Lung (tissue), 17 donors: ENCODE measurements at places on chromosomes 16 and 17. TPM values are rescaled to one million over a fixed set of nuclear protein-coding genes. Genes with fewer than 3 reads are reported as not detected.

GRCh38 chr17:56656701-56657327 is 63.3 kb downstream of the NOG start:
- DNase-seq = peak; percentile 23

TMEM100 gene
- 127 TPM for polyA plus RNA-seq

DNA sequence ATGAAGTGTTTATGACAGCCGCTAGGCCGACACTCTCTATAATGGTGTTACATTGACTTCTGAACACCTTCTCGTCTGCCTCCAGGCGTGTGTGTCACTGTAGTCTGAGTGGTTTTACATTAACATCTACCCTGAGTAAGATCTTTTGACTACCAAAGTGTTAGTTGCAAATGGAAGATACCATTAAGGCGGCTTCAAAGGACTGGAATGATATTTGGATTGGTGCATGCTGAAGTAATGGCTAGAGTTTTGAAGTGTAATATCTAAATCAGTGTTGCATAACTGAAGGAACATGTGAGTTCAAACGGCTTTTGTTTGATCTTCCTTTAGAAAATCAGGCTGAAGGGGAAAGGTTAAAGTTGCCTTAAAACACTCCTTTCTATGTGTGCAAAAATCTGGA is 52.2 kb downstream of the BCAS3 start:
- peak; percentile 72 for DNase-seq

DNA sequence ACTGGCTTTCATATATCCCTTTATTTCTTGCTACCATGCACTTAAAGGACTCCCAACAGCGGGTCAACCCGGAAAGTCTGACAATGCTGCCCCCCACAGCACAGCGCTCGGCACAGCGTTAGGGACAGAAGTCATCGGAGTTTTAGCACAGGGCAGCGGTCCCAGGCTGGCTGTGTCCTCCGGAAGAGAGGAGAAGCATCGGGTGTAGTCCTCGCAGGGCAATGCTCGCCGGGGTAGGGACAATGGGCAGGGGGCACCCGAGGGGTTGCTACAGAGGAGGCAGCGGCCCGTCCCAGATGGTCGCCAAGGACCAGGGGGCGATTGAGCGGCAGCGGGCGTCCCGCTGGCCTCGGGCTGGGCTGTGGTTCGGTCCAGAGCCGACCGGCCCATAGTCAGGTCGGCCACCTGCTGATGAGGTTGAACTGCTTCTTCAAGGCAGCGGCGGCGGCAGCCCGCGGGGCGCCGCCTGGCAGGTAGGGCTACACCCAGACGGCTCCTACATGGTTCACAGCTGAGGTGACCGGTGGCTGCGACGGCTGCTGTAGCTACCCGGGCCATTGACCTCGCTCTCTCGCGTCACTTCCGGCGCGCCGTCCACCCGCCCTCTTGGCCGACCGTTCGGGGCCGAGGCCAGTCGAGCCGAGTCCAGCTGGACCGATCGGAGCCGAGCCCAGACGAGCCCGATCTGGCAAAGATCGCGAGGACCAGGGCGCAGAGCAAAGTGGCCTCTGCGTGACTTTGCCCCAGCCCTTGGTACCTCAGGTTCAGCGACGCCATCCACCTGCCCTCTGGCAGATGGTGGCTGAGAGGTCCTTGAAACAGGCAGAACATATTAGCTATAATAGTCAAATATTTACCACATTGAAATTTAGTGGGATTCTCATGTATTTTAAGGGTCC is 4.7 kb upstream of the LCMT1 start:
- DNase-seq = peak; percentile 93

GRCh38 chr17:2362416-2362815 is 25.1 kb downstream of the SGSM2 start:
- no peak for DNase-seq

- DNase-seq = no peak
These were observed 5.8 kb upstream of the ABCA9 start for GRCh38 chr17:69066482-69066881.

- DNase-seq = no peak
These were observed 12.4 kb downstream of the MPO start for GRCh38 chr17:58268326-58268725.

- no peak for DNase-seq
These were observed 157.5 kb upstream of the MON1B start for GRCh38 chr16:77033516-77033915.

DNA sequence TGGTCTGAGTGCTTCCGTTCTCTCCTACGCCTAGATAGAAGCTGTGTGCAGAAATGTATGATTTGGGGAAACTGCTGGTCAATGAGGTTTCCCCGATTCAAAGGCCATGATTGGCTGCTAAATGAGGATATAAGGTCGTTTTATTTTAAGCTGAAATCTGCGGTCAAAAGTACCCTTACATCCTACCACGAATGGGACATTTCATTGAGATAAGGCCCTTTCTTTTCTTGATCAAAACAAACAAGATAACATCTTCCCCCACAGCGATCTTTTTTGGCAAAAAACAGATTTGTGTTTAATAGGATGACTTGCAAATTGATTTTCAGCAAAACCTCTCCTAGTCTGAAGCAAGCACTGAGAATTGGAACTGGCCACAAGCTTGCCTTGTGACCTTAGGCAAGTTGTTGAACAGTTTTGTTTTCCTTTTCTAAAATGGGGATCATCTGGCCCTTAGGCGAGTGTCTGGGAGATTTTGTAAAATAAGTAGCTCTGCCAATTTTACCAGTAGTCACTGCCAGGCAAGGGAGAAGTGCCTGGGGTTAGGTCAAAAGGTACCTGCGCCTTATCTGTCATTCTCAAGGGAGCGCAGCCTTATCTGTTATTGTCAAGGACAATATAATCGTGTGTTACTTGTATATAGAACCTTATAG is 635 bp downstream of the SCPEP1 start:
- DNase-seq = peak; percentile 31

EFCAB5 gene
- polyA plus RNA-seq = 0.24 TPM

GRCh38 chr16:56915336-56916119 is 16.4 kb upstream of the HERPUD1 start:
- no peak for DNase-seq

OR2C1 gene
- 0.05 TPM for polyA plus RNA-seq

UTP4 gene
- polyA plus RNA-seq = 30.5 TPM

DNA sequence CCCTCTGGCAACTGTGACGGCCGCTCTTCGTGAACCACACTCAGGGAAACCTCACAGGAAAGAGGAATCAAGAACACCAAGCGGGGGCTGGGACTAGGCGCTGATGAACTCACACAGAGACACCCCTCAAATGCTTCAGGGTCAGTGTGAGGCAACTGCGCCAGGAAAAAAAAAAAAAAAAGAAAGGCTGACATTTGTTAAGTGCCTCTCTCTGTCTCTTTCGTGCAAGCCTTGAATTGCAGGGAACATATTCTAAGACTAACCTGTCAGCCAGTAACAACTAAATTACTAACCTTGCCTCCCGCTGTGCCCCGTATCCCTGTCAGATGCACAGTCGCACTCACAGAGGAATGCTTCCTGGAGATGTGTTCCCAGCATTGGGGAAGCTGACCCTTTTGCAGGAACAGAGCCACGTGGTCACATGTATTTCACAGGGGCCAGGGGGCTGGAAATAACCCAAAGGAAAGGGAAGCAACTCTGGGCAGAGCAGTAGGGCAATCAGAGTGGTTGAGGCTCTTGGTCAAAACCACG is 247.8 kb downstream of the XYLT1 start:
- peak; percentile 18 for DNase-seq

DNA sequence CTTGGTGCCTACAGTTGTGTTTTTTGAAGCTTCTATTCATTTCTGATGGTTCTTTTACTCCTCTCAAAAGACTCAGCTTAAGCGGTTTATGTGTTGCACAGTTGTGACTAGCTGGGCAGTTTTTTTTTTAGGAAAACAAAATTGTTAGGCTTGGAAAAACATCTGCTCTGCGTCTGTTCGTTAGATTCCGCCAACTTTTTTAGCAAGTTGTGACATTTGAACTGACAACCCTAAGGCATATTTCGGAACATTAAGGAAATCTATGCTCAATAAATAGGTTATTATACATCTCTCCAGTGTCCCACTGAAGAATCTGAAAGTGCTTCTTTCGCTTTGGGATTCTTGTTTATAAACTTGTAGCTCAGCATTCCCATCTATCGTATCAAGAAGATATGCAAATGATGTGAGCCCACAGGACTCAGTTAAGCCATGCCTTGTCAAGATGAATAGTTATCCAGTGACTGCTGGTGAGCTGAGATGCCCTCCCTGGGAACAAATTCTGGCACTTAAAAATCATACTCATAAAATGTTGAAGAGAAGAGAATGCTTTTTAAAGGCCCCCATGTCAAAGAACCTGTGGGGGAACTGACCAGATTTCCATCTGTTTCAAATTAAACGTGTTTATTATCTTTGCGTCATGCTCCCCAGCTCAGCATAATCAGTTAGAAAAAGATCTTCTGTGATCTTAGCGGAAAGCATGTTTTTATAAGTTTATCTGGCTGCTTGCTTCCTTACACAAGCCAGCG is 109.0 kb upstream of the FAM20A start:
- no peak for DNase-seq

DNA sequence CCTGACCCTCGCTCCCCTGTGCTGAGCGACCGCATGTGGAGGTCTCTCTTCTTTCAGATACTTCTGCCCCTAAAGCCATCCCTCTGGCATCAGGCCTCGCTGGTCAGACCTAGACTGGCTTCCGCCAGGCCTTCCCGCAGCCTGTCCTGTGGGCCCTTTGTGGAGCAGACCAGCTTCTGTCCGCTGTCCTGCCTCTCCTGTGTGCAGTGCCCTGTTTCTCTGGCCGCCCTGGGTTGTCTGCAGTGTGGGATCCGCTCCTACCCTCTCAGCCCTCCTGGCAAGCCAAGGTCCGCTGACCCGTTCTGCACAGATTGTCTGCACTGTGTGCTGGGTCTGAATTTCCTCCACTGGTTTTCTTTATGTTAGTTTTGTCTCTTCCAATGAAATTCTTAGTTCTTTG is 21.5 kb upstream of the MC1R start:
- no peak for DNase-seq

- DNase-seq = no peak
These were observed 138.4 kb downstream of the PHKB start for GRCh38 chr16:47599512-47599911.

PLCD3 gene
- polyA plus RNA-seq = 13.6 TPM

- DNase-seq = peak; percentile 65
These were observed 22.8 kb downstream of the COTL1 start for GRCh38 chr16:84595052-84595481.

CALB2 gene
- 0.02 TPM for polyA plus RNA-seq

CDRT15 gene
- not detected for polyA plus RNA-seq
